HTR-8/SVneo (cell line): ENCODE measurements at places on chromosomes 11 and 22.

- DNase-seq, result no peak
These were observed 615.7 kb downstream of the BRD1 start for GRCh38 chr22:49212002-49212401.

DNA sequence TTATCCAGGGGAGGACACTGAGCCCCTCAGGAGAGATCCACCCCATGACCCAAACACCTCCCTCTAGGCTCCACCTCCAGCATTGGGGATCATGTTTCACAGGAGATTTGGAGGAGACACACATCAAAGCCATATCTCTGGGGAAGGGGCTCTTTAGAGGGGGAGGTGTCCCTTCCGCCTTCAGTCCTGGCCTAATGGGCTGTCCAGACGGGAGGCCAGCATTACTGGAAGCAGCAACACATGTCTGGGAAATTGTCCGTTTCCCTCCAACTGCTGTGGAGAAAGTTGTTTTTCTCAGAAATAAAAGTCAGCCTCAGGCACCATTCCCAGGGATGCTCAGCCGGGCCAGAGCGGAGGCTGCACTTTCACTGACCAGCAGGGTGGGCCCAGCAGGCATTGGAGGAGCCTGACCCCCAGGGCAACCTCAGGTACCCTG lies 9.5 kb downstream of the CACNA1I start:
- DNase-seq, result no peak

DNA sequence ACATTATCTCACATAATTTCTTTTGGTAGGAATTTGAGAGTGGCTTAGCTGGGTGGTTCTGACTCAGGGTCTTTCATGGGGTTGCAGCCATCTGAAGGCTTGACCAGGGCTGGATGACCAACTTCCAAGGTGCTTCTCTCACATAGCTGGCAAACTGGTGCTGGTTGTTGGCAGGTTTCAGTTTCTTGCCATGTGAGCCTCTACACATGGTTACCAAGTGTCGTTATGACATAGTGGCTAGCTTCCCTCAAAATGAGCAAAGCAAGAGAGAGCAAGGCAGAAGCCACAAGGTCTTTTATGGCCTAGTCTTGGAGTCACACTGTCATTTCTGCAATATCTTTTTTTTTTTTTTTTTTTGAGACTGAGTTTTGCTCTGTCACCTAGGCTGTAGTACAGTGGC lies 4.2 kb upstream of the TFIP11 start:
- DNase-seq, result no peak

DNA sequence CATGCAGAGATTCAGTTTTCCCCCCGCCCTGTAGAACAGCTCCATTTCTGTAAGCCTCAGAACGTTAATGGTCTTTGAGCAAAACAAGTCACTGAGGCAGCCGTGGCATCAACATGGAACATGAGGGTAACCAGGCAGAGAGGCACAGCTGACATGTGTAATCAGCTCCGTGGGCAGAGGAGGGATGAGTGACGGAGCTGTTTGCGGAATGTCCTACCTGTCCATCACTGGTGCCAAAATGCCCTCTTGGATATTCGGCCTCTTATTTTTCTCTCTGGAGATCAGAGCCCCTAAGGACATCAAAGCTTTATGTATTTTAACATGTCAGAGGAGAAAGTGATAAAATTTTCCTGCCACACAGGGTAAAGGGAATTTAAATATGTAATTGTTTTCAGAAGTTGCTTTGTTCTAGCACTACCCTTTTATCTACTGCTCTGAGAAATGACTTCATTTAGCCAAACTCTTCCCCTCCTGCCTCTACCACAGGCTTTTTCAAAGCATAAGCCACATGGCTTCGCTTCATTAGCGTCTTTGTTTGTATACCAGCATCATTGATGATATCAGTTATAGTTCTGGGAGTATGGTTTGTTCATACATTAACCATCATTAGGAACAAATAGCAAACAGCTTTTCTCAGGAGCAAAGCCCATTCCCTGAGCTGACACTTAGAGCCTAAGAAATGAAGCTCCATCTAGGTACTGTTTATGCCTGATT lies 32.9 kb downstream of the C11orf71 start:
- DNase-seq, result no peak

DNA sequence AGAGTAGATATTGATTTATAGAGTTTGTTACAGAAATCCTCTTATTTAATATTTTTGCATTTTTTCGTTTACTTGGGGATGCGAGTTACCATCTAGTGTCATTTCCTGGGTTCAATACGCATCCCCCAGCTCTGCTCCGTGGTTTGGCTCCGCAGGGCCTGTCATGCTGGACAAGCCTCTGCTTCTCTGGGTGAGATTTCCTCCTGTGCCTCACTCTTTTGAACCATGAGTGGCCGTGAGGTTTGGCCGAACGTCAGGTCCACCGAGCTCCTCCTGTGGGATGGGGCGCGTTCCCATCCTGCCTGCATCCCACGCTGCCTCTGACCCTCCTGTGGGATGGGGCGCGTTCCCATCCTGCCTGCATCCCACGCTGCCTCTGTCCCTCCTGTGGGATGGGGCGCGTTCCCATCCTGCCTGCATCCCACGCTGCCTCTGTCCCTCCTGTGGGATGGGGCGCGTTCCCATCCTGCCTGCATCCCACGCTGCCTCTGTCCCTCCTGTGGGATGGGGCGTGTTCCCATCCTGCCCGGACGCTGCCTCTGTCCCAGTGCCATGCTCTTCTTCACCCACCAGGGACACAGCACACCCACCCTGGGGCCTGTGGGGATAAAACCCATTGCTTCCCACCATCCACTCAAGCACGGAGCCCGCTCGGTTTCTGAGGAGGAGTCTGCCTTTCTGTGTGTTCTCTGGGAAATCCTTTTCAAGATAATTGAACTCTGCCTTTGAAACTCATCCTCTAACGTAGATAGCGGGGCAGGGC lies 506.8 kb downstream of the BRD1 start:
- DNase-seq, result no peak

DNA sequence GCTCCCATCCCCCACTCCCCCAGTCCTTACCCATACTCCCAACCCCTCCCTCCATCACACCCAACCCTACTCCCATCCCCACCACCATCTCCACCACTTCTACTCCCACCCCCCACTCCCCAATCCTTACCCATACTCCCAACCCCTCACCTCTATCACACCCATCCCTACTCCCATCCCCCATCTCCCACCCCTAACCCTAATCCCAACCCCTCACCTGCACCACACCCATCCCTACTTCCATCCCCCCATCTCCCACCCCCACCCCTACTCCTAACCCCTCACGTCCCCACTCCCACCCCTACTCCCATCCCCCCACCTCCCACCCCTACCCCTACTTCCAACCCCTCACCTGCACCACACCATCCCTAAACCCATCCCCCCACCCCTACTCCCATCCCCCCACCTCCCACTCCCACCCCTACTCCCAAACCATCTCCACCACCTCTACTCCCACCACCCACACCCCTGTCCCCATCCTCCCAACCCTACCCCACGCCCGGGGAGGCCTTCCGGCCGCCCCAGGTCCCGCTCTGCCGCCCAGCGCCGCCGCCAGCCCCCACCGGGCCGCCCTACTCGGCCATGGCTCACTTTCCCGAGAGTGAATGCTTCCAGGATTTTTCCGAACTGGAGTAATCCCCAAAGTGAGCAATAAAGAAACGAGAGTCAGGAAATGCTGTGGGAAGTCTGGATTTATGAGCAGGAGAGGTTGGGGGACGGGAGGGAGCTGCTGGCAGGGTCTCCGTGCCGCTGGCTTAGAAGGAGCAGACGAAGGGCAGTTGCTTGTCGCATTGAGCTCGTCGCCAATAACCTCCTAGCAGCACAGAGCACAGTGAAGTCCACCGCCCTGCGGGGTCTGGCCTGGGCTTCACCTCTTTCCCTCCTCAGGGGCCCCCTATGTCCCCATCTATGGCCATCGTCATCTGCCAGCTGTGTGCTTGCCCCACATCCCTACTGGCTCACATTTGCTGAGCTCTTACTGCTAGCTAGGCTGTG lies 4.6 kb downstream of the PRG3 start:
- DNase-seq, result no peak

DNA sequence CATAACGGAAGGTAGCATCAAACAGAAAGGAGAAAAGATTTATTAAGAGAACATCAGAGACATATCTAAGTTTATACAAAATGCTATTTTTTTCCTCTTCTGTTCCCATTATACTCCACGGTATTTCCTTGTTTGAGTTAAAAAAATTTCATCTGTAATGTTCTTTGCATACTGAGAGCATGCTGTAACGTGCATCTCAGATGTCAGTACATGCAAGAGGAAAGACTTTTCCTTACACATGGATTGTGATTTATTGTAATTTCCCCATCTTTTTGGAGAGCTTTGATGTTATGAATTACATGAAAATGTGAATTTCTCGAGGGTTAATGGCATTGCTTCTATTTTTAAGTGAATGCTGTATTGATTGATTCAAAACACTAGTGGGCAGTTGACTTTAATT lies 1164.0 kb downstream of the LRRC4C start:
- no peak for DNase-seq

- DNase-seq, result no peak
These were observed 92.2 kb downstream of the BUD13 start for GRCh38 chr11:116680349-116681125.

- no peak for DNase-seq
These were observed 2.8 kb downstream of the VWCE start for GRCh38 chr11:61292356-61292755.

- DNase-seq, result no peak
These were observed 782 bp upstream of the OSBPL5 start for GRCh38 chr11:3165916-3166267.

- DNase-seq, result peak; percentile 75
These were observed 465 bp downstream of the SUN2 start for GRCh38 chr22:38755155-38755910.

- DNase-seq, result no peak
These were observed 76.4 kb upstream of the PPARA start for GRCh38 chr22:46073683-46074504.
